ENCODE measurements at places on chromosomes 6 and 20.
A peak's percentile ranks its signal among the peaks of the same experiment; 100 is the strongest.

DNA sequence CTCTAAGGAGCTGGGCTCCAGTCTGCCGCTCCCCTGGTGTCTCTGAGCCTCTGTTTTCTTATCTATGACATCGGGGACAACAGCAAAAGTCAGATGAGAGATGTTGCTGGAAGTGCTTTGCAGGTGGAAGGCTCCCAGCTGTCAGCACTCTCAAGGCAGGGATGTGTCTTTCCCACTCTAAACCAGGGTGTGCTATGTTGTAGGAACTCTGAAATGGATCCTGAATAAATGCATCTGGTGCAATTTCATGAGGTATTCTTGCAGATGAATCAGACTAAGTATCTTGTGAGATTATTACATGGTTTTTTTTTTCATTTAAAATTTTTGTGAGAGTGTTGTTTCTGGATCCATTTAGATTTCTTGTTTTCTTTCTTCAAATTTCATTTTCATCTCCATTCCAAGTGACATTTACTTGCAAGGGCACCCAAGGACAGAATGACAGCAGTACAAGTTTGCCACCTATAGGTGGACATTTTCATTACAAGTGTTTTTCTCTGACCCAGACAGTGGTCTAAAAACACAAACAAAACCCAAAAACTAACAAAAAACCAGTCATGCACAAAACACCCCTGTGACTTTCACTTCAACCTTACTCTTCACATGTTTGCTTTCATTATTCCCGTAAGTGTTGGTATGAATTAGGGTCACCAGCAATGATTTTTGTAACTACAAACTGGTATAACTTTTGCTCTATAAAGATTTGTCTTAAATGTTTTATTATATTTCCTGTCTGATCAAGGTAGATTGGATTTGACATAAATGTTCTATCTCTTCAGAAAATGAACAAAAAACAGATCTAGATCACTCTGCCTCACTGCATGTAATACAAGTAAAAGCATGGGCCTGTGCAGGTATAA is 14.7 kb upstream of the SIM1 start:
- peak; percentile 35 for DNase-seq

DNA sequence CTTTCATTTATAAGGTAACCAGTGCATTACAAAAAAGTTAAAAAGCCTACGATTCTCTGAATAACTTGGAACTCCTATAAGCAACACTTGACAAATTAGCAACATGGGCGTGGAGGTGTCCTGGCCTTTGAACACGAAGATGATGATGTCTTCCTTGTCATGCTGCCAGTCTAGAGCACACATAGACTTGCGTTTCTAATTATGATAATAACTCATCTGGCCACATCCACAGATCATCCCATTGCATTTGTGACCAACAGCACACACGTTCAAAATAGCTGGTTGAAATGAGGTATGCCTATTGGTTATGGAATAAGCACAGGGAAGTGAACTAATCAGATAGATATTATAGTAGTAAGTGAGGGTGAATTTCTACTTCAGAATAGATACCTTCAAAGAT is 608.9 kb downstream of the PRKN start:
- no peak for DNase-seq

GRCh38 chr6:37967651-37968050 is 148.1 kb downstream of the ZFAND3 start:
- DNase-seq = no peak

DNA sequence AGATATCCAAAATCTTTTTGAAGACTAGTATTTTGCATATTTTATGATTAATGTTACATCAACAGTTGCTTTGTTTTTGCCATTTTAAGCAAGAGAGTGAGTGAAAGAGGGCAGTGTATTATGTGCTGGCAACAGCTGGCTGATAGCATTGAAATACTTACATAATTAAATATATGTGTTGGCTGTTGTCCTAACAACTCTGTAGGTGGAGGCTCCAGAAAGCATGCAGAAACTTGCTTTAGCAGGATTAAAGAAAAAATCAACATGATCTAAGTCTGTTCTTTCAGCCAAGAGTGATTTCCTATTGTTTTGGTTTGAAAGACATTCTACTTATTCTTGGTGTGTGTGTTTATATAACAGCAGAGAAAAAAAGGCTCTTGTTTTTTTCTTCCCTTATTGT is 127.5 kb downstream of the CDKAL1 start:
- peak; percentile 92 for DNase-seq

DNA sequence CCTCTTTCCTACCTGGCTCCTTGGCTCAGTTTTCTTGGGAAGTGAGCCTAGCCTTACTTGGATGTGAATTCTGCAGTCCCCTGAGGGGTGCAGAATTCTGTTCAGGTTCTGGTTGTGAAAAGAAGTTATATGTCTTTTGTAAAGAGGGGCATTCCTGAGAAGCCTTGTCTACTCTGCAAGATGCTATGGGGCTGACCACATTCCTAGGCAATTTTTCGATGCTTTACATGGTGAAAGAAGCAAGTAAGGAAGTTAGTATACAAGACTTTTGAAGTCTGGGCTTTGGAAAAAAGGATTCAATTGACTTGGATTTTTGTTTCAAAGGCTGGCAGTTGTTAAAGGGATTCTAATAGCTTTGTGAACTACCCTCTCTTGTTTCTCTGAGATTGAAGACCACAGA is 167.9 kb upstream of the STMND1 start:
- DNase-seq = no peak

DNA sequence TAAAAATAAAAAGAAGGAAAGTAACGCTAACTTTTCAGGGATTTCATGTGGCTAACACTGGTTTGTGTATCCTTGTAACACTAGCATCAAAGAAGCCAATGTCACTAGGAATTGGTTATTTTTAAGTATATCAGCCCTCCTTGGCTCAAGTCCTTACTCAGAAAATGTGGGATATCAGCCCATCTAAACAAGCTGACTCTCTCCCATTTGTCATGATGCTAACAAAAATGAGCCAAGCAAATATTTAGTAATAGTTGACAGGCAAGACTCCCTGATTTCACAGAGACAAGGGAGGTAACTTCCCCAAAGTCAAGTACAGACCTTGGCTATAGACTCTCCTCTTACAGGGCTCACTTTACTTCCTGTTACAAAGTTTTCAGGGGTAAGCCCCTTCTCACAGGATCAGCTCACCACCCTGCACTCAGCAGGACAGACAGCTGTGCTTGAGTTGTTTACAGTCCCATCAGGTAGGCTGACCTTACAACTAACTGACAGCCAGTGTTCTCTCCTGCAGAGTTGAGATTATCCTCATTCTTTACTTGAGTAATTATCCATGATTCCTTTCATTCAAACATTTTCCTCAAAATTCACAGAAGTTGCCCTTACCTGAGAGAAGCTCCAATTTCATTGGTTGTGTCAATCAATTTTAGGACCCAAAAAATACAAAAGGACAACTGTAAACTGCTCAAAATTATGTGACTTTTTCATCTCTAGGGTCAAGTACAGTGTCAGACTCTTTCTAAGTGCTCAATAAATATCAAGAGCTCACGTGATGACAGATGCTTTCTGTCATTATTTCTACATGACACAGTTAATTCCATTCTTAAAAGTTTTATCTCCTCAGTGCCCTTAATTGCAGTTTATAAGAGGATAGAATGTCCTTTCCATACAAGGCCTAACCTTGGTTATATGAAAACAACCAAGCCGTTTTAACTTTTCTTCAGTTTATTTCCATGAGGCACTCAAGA is 38.1 kb upstream of the BMP5 start:
- DNase-seq = no peak

GRCh38 chr6:18562726-18563125 is 175.6 kb downstream of the RNF144B start:
- DNase-seq = no peak

GRCh38 chr20:64136004-64136710 is 28.1 kb upstream of the MYT1 start:
- no peak for DNase-seq

DNA sequence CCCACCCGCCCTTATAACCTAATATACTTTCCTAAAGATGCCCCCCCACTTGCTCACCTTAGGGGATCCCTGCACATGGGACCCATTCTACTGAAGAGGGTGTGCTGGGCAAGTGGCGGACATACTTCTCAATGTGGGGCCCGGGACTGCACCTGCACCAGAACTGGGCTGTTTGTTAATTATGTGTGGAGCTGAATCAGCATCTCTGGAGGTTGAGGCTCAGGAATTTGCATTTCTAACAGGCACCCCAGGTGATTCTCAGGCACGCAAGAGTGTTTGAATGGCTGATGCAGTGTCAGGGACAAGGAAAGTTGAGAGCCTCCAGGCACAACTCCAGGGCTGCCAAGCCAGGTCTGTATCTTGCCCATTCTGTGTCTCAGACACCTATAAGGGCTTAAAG is 8.9 kb upstream of the PTPRT start:
- DNase-seq = no peak

Measured in NCI-H2171 treated with DMSO at 0.1 percent for 48 hours (cell line).